A549 treated with AZD2906 at 1 μM for 4 hours (cell line): ENCODE measurements at places on chromosomes 4 and X. TPM values are rescaled to one million over a fixed set of nuclear protein-coding genes. Genes with fewer than 3 reads are reported as not detected.

The VEGFC gene
- 7.8 to 9.5 TPM (median 8.1 TPM) in 5 replicates for total RNA-seq

The ATP1B4 gene
- not detected in 5 replicates for total RNA-seq

The CENPU gene
- total RNA-seq: 22.9 to 27.3 TPM (median 24.1 TPM) in 5 replicates

The PAGE3 gene
- not detected in 5 replicates for total RNA-seq

The ARSD gene
- total RNA-seq: 12.4 to 15.7 TPM (median 12.8 TPM) in 5 replicates
